Pancreas (tissue), 10 donors: ENCODE measurements at places on chromosomes 6 and 20. TPM values are rescaled to one million over a fixed set of nuclear protein-coding genes. Genes with fewer than 3 reads are reported as not detected.
A peak's percentile ranks its signal among the peaks of the same experiment; 100 is the strongest.

Gene OR5V1
- not detected for total RNA-seq

DNA sequence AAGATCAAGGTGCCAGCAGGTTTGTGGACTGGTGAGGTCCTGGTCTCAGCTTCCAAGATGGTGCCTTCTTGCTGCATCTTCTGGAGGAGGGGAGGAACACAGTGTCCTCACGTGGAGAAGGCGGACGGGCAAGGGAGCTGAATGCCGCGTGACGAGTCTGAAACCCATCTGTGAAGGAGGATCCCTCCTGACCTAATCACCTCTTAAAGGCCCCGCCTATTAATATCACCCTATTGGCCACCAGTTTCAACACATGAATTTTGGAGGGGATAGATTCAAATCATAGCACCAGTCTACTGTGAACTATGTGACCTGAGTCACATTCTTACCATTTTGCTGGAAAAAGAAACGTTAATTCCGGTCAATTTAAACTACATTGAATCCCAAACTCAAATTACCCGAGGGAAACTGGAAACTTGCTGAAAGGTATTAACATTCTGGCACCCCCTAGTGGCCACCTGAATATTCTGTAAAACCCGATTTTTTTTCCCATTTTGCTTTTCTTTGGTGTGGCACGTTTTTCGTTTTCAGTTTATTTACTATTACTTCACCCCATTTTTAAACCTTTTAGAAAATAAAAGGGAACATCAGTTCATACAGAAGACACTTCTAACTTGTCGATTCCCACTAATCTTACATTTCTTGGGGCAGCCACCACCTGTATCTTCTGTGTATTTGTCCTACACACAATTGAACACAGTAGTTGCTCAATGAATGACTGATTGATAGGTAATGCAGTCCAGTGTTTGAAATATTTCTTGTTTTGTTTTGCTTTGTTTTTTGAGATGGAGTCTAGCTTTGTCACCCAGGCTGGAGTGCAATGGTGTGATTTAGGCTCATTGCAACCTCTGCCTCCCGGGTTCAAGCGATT lies 17.9 kb upstream of the CCDC170 start:
- DNase-seq = no peak

DNA sequence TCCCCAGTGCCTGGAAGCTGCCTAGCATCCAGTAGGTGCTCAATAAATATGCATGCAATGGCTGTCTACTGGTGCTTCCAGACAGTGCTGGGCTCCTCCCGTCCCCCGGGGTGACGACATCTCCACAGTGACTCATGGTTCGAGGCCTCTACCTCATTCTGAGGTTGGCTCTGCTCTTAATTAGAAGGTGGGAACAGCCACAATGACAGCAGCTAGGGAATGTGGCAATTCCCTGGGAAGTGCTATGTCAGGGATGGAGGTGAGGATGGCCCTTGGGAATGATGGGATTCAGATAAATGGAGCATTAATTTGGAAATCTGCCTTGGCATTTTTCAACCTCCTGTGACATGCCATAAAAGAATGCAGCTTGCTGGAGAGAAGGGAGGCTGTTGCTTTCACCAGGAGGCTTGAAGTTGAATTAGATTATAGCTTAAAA lies 43.5 kb upstream of the NFATC2 start:
- no peak for DNase-seq

DNA sequence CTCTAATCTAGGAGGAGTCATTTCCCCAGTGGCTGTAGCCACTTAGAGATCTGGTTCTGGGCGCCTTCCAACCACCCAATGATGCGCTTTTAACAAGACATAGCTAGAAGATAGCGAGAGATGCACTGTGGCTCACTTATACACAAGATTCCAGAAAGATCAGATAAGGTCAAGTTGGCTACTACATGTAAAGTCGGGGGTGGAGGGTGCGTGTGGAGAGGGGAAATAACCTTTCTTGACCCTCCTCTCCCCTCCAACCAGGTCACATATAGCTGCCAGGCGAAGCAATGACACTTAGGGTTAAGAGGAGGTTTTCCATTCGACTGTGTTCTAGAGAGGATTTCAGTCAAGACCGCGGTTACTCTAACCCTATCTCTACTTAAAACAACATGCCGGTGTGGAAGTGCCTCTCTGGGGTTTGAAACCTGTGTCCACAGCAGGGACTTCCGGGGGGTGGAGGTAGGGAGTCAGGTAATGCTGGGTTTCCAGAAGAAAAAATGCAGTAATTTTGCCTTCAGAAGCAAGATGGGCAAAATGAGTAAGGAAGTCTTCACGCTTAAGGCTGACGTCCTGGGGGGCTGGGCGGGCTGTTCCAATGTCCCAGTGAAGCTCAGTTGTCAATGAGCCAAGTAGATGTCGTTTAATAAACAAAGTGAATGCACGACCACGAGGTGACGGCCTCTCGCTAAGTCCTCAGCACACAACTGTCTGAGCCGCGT lies 1.8 kb upstream of the SIM1 start:
- DNase-seq = no peak

- no peak for DNase-seq
These were observed 301.8 kb downstream of the BTBD9 start for GRCh38 chr6:38337819-38338465.

DNA sequence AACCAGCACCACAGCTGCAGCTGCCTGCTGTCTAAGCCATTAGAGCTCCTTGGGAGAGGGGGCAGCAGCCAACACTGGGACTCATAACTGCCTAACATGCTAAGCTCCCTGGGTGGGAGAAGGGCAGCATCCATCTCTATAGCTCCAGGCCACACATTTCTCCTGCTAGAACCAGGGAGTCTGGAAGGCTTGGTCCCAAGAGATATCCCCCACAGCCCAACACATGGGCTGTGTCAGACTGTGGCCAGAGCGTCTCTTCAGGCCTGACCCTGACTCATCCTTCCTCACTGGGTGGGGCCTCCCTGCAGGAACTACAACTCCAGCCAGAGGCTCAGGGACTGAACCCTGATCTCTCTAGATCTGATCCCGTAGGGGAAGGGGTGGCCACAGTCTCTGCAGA lies 411.1 kb downstream of the HDGFL1 start:
- DNase-seq = no peak

Gene SMPDL3A
- total RNA-seq = 11.0 TPM

DNA sequence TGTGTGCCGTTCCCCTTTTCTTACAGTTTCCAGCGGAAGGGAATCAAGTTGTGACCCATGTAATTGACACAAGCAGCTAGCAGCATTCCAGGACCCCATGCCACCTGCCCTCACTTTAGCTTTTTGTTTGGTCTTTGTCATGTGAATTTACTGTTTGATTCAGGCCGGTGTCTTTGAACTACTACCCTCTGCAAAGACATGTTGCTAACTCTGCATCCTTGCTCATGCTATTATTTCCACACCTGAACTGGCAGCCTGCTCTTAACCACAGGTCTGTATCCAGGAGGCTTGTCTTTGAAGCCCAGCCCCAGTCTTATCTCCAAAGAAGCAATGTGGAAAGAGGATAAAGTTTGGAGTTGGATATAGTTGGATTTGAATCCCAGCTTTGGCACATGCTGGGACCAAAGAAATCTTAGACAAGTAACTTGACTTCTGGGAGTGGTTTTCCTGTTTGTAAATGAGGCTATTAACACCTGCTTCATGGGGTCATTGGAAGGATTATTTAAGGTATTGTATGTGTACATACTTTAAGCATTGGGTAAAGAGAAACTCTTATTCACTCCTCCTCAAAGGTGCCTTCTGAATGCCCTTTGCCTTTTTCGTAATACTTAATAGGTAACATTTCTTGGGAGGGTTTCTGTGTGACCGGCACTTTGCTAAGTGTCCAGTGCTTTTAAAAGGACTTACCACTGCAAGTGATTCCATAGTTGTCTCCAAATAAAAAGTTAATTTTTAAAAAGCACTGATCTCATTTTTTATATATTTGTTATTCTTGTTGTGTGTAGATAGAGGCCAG lies 52.4 kb downstream of the RALY start:
- DNase-seq = no peak

Gene MAP7
- 29.9 TPM for total RNA-seq

Gene PNPLA1
- total RNA-seq = 0.12 TPM

DNA sequence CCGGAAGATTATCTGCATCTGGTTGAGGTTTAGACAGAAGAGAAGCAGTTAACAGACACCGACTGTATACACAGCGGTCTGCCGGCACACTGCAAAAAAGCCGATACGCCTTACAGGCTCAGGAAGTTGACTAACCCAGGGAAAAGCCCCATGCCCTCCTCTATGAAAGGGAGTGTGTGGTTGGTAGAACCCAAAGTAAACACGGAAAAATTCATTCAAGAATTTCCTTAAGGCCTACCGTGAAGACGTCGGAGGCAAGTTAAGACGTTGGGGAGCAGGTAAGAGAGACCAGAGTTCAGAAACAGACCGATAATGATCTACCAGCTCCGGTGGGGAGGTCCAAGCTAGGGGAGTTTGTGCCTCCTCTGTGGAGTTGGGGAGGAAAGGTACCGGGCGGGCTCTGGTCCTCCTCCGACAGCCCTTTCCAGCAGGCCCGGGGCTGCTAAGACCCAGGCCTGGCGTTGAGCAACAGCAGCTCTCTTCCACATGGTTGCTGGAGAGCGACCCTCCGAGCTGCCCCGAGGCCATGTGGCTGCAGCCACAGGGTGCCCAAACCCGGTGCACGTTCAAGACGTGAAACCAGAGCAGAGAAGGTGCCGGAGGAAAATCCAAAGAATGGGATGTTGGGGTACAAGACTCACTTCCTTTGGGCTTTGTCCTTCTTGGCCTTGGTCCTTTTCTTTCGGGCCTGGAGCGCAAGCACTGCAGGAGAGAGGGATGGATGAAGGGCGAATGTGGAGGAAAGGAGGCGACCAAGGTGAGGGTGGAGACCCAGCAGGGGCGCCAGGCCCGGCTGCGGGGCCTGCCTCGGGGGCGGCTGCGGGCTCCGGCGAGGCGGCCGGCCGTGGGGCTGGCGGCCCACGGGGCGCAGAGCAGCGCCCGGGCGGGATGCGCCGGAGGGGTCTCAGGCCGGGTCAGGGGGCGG lies 809 bp downstream of the SRPK1 start:
- peak; percentile 41 for DNase-seq

DNA sequence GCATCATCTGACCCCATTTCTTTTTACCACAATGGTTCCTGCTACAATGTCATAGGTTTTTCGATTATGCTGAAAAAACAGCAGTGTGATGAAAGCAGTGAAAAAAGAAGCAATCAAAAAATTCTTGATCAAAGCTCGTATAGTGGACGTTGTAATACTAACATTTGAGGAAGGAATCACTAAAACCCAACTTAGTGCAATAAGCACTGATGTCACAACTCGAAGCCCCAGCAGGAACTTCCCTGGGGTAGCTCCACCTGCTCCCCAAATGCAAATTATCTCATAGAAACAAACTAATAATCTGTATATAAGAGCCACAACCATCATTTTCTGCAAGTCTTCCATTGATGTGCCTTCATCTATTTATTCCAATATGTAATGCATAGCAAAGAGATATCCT lies 285.6 kb upstream of the SGK1 start:
- no peak for DNase-seq

Gene SIM1
- 4.3 TPM for total RNA-seq

DNA sequence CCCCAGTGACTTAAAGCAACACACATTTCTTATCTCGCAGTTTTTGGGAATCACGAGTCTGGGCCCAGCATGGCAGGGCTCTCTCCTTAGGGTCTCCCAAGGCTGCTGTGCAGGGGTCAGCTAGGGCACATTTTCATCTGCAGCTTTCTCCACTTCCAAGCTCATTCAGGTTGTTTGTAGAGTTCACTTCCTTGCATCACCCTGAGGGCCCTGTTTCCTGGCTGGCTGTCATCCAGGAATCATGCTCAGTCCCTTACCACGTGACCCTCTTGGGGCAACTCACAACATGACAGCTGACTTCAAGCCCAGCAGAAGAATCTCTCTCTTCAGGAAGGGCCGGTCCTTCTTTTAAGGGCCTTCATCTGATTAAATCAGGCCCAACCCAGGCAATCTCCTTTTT lies 21.3 kb downstream of the SNAP25 start:
- DNase-seq = no peak

Gene FOXS1
- total RNA-seq = 1.1 TPM

DNA sequence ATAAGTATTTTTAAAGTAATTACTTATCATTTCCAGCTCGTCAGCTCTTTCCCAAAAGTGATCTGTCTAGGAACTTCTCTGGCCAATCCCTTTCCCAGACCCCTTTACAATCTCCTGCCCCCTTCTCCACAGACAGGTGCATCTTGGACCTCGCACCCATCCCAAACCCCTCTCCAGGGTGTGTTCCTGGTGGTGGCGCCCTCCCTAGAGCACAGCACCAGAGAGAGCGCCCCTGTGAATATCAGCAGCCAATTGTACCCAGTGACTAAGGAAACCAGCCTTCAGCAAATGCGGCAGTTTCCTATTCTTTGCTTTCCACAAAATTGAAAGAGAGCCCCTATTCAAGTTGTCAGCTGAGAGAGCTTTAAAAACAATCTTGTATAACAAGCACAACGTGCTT lies 157.7 kb downstream of the RNASET2 start:
- no peak for DNase-seq

GRCh38 chr6:89689732-89690131 lies 51.2 kb upstream of the LYRM2 start:
- no peak for DNase-seq

GRCh38 chr20:16098890-16099639 lies 474.2 kb downstream of the KIF16B start:
- no peak for DNase-seq
